ENCODE measurements at places on chromosomes 5 and 9. TPM values are rescaled to one million over a fixed set of nuclear protein-coding genes. Genes with fewer than 3 reads are reported as not detected.

DNA sequence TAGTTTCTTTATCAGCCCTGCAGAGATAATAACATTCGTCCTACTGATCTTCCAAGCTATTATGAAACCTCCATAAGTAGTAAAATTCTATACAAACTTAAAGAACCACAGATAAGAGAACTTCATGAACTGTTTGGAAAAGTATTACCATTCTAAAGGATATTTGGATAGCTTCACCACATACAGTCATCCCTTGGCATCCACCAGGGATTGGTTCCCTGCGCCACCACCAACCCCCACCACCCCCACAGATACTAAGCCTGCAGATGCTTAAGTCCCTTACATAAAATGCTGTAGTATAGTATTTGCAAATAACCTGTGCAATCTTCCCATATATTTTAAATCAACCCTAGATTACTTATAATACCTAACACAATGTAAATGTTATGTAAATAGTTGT is 61.4 kb upstream of the SHISAL2B start:
- no peak for DNase-seq
- H3K4me1 ChIP-seq, result no peaks in the 10 kb centered on the region
- no peaks in the 10 kb centered on the region for H3K36me3 ChIP-seq
- no peak overlapping the region for H3K27ac ChIP-seq
- peaks cover 7% of the 10 kb centered on the region for H3K27me3 ChIP-seq
- H3K4me3 ChIP-seq, result no peak overlapping the region

- H3K36me3 ChIP-seq, result no peaks in the 10 kb centered on the region
- H3K27ac ChIP-seq, result no peak overlapping the region
- DNase-seq, result no peak
- peaks cover 14% of the 10 kb centered on the region for H3K27me3 ChIP-seq
Observed at GRCh38 chr5:38634568-38635369, 78.3 kb upstream of the LIFR start.

PDCD1LG2 gene
- total RNA-seq, result 1.8 TPM

DNA sequence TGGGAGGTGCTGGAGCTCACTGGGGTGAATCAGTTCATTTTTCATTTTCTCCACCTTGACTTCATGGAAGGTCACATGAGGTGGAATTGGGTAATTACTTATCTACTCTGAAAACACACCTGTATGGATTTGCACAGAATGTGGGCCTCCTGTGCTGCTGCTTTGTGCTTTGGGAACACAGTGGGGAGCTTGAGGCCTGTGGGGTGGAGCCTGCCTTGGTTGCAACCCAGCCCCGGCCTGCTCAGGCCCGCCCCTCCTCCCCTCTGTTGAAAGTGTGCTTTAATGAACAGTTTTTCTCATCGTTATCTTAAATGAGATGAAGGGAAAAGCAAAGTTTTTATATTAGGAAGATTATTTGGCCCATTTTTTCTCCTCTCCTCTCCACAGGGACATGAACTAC is 28.5 kb upstream of the DMRT3 start:
- H3K36me3 ChIP-seq, result no peaks in the 10 kb centered on the region
- H3K4me1 ChIP-seq, result no peaks in the 10 kb centered on the region

DNA sequence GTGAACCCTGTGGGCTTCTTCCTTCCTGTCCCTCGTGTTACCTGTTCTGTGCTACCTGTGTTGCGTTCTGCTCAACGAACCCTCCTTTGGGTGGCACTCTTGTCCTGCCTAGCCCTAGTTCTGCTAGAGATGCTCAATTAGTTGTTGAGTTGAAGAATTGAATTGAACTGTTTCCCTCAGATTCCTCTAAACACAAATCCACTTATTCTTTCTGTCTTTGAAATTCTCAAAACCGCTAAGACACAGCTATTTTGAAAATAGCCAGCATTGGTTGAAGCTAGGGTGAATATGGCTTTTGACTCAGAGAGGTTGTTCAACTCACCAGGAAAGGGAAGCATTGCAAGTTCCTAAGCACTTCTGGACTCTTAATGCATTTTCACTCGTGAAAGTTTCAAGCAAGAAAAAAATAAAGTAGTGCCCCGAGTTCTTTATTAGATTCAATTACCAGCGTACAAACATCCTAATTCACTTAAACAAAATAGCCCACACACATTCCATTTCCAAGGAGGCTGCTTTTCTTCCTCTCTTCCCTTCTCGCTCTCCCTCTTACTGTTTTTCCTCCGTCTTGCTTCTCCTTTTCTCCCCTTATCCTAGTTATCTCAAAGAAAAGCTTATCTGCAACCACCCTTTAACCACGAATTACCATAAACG is 642 bp upstream of the ITGA1 start:
- H3K27me3 ChIP-seq, result no peaks in the 10 kb centered on the region
- H3K4me1 ChIP-seq, result peaks cover 28% of the 10 kb centered on the region
- DNase-seq, result peak; percentile 70
- H3K27ac ChIP-seq, result no peak overlapping the region
- H3K4me3 ChIP-seq, result peak overlapping the region; percentile 94
